Stimulated activated CD4-positive, alpha-beta T cell treated with anti-CD3 and anti-CD28 coated beads, Interleukin-12 subunit alpha, Interleukin-12 subunit beta, amount 100 ng/mL, for 24 hours (primary cell): ENCODE measurements at places on chromosomes 5 and 9.

GRCh38 chr5:74209571-74209970, 431.0 kb downstream of the ENC1 start:
- DNase-seq, result no peak

DNA sequence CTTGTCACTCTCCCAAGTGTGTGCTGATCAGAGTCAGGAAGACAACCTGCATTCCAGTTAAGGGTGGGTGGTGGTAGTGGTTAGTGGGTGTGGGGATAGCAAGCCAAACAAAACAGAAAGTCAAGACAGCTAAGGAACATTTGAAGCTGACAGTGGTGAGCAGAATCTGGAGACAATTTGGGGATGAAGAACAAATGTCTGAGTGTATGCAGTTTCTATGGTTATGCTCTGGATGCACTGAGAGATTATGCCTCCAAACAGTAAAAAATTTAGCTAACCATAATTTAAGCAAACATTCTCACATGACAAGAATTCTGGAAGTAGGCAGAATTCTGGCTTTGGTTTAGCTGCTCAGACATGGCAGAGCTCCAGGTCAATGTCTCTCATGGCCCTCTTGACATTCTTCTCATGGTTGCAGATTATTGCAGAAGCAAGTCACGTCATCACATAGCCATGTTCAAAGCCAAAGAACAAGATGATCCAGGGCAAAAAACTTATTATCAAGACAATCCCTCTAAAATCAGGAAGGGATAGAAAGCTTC, 148.7 kb downstream of the LURAP1L start:
- no peak for DNase-seq

- no peak for DNase-seq
Observed at GRCh38 chr5:424301-425110, 18.5 kb upstream of the EXOC3 start.

GRCh38 chr5:10615693-10616092, 51.8 kb downstream of the ANKRD33B start:
- DNase-seq, result no peak

GRCh38 chr9:79984429-79985067, 412.8 kb downstream of the TLE4 start:
- no peak for DNase-seq

GRCh38 chr5:173494446-173494845, 122.0 kb downstream of the BOD1 start:
- no peak for DNase-seq

DNA sequence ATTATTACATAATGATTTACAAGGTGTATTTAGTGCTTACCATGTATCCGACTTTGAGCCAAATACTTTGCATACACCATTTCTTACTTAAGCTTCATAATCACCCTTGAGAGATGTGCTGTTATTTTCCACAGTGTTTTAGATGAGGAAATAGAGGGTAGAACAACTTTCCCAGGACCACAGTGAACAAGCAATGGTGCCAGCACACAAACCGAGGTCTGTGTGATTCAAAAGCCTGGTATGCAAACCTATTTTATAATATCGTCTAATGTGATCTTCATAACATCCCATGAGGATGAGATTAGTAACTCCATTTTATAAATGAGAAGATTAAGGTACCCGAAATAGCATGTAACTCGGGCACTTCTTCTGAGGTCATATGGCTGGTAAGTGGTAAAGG, 294.7 kb downstream of the NSG2 start:
- DNase-seq, result no peak

- no peak for DNase-seq
Observed at GRCh38 chr5:71830681-71831539, 111.8 kb downstream of the CARTPT start.

- no peak for DNase-seq
Observed at GRCh38 chr9:25703701-25704357, 25.6 kb upstream of the TUSC1 start.

DNA sequence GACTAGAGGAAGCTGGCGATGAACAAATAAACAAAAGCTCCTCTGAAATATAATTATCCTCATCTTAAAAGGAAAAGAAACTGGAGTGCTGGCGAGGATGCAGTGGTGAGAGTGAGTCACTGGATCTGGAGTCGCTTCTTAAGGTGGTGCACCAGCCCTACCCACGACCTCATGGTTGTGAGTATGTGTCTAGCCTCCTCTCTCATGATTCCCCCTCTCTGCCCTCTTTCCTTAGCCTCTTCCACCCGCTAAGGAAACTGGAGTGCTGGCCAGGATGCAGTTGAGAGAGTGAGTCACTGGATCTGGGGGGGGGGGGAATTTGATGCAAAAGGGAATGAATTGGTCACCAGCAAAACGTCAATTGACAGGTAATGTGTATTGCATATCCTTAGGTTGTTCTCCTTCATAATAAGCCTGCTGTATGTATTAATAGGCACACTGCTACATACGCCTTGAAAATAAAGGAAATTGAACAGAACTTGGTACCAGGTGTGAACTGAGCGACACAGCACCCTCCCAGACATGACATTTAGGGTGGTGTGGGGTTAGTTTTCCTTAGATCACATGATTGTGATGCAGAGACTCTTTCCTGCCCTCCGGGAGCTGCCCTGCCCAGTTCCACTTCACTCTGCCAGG, 36.3 kb upstream of the EBF1 start:
- DNase-seq, result no peak

- DNase-seq, result no peak
Observed at GRCh38 chr9:116420993-116421538, 266.0 kb upstream of the TRIM32 start.

GRCh38 chr5:5288201-5288600, 134.3 kb upstream of the ICE1 start:
- no peak for DNase-seq

- no peak for DNase-seq
Observed at GRCh38 chr5:176153741-176154140, 84.5 kb upstream of the SIMC1 start.

DNA sequence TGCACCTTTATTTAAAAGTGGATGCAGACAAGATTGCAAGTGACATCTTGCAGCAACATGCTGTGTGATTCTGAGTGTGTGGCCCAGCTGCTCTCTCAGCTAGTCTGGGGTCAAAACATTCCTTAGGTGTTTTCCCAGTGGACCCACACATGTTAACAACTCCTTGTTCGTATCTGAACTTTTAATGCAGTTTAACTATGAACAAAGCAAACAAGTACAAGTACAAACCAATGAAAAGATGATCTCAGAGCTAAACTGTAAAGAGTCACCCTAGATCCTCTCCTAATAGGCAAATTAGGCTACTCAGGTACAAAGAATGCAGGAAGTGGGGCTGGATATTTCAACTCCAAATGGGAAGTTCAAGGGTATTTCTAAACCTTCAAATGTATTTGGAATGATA, 108.4 kb downstream of the ENTREP1 start:
- no peak for DNase-seq

DNA sequence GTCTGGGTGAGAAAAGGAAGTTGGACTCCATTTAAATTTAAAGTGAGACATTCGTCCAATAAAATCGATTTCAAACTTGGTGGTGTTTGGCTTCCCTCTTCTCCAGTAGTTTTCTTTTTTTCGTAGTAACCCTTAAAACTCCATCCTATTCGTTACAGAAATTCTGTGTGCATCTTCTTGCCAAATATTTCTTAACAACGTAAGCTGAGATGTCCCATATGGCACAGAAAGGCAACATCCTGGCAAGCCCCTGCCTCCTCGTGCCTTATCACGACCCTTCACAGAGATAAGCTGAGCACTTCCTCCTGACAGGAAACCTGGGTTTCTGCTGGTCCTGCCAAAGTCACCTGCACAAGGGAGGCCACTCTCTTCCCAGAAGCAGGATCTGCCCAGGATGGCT, 11.8 kb upstream of the ADAMTS2 start:
- DNase-seq, result no peak

- DNase-seq, result peak; percentile 2
Observed at GRCh38 chr9:116737152-116737546, 50.0 kb downstream of the TRIM32 start.

GRCh38 chr5:143182106-143182505, 221.4 kb downstream of the NR3C1 start:
- no peak for DNase-seq

GRCh38 chr9:107237873-107238272, 45.2 kb upstream of the RAD23B start:
- DNase-seq, result no peak

DNA sequence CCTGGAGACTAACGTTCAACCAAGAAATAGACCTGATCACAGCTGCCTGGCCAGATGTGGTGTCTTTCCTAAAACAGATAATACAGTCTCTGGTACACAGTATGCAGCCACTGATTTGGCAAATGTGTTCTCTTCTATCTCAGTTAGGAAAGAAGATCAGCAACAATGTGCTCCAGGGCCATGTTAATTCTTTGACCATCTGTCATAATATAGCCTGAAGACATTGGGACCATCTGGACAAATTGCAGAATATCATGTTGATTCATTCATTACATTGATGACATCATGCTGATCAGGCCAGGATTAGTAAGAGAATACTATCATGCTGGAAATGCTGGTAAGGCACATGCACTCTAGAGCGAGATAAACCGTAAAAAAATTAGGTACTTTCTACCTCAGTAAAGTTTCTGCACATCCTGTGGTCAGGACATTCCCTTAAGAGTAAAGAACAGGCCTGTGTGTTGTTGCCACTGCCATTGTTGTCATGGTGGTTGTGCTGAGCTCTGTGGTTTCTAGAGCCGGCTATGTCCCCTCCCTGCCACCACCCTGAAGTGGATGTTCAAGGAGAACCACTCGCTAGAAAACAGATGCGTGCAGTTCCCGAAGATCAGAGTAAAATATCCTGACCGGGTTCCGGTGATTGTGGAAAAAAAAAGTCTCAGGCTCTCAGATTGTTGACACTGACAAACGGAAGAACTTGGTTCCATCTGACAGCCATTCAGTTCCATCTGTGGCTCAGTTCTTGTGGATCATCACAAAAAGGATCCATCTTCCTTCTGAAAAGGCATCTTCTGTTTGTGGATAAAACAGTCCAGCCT, 6.4 kb upstream of the JMY start:
- no peak for DNase-seq

- DNase-seq, result no peak
Observed at GRCh38 chr5:121121786-121122185, 657.7 kb downstream of the PRR16 start.

GRCh38 chr5:89542736-89543135, 659.8 kb upstream of the MEF2C start:
- no peak for DNase-seq

GRCh38 chr9:4689687-4690104, 10.3 kb downstream of the CDC37L1 start:
- DNase-seq, result peak; percentile 14

DNA sequence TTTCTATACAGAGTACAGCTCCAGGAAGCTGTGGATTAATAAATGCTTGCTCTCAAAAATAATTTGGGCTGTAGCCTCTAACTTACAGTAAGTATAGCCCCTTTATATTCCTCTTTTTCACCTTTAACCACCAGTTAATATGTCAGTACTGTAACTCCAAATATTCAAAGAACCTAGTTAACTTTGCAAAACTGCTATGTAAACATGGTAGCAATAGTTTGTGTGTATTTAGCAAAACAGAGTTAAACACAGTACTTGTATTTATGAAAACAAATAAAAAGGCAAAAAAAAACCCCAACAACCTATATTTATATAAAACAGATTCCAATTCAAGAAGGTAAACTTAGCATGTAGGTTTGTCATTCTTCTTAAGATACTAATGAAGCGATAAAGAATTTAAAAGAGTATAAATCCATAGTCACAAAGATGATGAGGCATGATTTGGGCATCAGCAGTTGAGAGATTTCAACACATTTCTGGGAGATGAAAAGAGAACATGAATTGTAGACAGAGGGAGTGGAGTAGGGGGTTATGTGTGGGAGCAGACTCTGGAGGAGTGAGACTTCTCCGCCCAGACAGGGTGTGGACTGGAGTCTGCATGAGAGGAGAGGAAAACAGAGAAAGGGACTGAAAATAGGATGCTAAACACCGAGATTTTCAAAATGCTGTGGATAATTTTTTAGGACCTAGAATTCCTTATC, 47.0 kb upstream of the F2RL1 start:
- DNase-seq, result no peak
